AG08396 (cell line): ENCODE measurements at places on chromosomes 1 and 21.
A peak's percentile ranks its signal among the peaks of the same experiment; 100 is the strongest.

GRCh38 chr1:16215882-16216753 lies 3.7 kb upstream of the ARHGEF19 start:
- DNase-seq: peak; percentile 77

DNA sequence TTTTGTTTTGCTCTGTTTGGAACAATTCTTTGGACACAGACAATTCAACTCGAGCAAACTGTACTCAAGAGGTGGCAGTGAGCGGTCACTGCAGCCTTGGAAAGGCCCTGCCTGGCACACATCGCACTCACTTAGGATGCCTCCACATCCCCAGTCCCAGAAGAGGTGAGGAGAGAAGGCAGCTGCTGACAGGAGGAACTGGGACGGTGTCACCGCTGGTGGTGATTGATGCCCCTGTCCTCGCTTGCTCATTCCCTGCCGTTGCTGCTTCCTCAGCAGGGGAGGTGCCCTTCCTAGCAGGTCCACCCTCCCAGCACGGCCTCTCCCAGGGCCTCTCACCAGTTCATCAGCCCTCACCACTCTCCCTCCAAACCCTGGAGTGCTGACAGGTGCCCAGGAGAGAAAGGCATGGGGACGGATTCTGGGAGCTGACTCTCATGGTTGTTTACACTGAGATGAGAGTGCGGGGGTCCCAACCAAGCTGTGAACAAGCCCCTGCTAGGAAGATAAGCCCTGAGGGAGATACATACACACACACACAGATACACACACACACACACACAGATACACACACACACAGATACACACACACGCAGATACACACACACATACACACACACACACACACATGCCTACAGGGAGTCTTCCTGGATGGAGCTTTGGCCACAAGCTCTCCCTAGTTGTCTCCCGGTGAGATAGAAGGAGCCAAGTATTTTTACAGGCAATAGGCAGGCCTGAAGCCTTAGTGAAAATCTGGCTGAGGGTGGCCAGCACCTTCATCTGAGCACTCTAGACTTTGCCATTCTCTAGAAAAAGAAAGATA lies 101.1 kb downstream of the CDC7 start:
- no peak for DNase-seq

- no peak for DNase-seq
These were observed 16.1 kb downstream of the PRRC2C start for GRCh38 chr1:171501305-171502024.

GRCh38 chr1:165900576-165901380 lies 73.4 kb downstream of the UCK2 start:
- no peak for DNase-seq
